Calu3 (cell line): ENCODE measurements at places on chromosomes 5 and 9. TPM values are rescaled to one million over a fixed set of nuclear protein-coding genes. Genes with fewer than 3 reads are reported as not detected.

- peak; percentile 6 for DNase-seq
- no peak overlapping the region for H3K4me3 ChIP-seq
- no peaks in the 10 kb centered on the region for H3K27me3 ChIP-seq
Measured at GRCh38 chr5:115068239-115069086, 101.2 kb downstream of the TRIM36 start.

GRCh38 chr5:135085133-135085935, 51.3 kb upstream of the PITX1 start:
- H3K4me1 ChIP-seq, result no peaks in the 10 kb centered on the region
- DNase-seq, result no peak
- H3K27ac ChIP-seq, result no peak overlapping the region
- no peak overlapping the region for H3K4me3 ChIP-seq
- H3K27me3 ChIP-seq, result peaks cover 32% of the 10 kb centered on the region

ARID3C gene
- total RNA-seq, result not detected in 2 replicates

OR1N1 gene
- total RNA-seq, result not detected in 2 replicates

- peaks cover 6% of the 10 kb centered on the region for H3K36me3 ChIP-seq
- H3K27me3 ChIP-seq, result no peaks in the 10 kb centered on the region
- peak; percentile 24 for DNase-seq
- H3K4me3 ChIP-seq, result peak overlapping the region; percentile 61
- H3K27ac ChIP-seq, result no peak overlapping the region
- H3K4me1 ChIP-seq, result no peaks in the 10 kb centered on the region
Measured at GRCh38 chr9:129436751-129437625, 183.9 kb downstream of the C9orf50 start.
